Bronchial epithelial cell (primary cell): ENCODE measurements at places on chromosomes 2 and 18. TPM values are rescaled to one million over a fixed set of nuclear protein-coding genes. Genes with fewer than 3 reads are reported as not detected.

COBLL1 gene
- 10.5 and 18.9 TPM in 2 replicates for total RNA-seq

G6PC2 gene
- total RNA-seq: not detected in 2 replicates

GKN1 gene
- not detected in 2 replicates for total RNA-seq

- no peak for DNase-seq
Observed at GRCh38 chr2:133888107-133888506, 319.8 kb upstream of the NCKAP5 start.

DNA sequence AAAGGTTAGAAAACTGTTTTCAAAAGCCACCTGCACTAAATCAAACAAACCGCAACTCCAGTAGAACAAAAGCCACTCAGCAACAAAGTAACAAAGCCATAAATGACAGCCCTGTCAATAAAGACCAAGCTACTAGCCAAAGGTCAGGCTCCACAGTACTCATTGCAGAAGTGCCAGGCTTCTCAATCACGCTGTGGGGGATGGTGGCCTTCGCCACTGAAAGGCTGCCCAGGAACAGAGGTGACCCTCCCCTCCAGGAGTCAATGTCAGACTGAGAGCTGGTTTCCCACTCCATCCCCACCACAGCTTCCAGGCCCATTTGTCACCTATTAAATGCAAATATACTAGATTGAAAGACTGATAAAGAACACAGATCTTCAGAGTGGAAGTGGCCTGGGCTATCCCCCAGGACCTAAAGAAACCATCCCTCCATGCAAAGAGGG lies 5.9 kb downstream of the ATP8B1 start:
- DNase-seq: no peak

GRCh38 chr2:33412920-33413319 lies 63.5 kb upstream of the RASGRP3 start:
- peak; percentile 36 for DNase-seq

DNA sequence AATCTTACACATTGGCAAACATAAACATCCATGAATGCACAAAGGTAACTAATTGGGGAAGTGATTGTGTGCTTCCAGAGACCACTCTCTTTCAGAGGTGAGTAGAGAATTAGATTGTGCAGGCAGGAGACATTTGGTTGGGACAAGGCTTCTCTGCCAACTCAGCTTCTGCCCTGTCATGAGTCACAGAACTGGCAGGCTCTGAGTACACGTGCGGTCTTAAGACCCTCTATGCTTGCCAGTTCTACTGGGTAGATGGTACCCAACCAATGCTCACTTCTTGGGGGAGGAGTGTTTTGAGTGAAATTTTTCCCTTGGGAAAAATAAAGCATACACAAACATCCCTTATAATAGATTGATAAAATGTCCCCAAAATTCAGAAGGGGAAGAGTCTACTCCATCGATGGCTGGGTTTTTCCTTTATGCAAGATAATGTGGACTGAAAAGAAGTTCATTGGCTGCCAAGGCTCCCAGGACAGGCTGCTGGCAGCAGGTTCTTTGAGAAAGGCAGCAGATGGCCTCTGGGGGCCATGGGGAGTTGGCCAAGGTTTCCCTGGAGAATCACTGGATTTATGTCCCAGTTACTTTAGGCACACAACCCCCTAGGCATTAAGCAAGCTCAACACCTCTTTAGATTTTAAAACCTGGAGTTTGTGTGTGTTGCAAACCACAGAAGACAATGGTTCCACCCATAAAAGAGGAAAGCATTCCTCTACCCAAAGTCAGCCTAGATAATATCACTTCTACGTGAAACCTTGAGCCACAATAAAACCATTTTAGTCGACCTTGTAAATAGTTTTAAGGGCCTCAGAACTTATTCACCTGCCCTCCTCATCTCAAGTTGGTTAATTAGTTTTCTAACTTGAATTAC lies 417.0 kb downstream of the TXNL1 start:
- no peak for DNase-seq

DNA sequence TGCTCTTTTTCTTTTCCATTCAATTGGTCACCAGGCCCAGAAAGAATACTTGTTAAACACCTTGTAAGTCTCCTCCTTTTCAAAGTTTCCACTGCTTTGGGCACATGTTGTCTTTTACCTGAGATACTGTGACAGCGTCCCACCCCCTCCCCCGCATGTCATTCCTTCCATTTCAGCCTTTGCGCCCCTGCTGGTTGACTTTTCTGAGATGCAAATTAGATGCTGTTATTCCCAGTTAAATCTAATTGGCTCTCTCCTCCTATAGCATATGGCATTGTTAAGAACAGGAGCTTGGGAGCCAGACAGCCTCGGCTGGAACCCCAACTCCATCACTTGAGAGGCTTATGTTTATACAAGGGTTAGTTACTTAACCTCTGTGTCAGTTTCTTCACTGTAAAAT lies 80.3 kb upstream of the GAREM1 start:
- DNase-seq: peak; percentile 21

- DNase-seq: no peak
Observed at GRCh38 chr2:44247924-44248323, 27.4 kb upstream of the SLC3A1 start.

GRCh38 chr2:127455566-127456493 lies 37.6 kb downstream of the PROC start:
- DNase-seq: no peak

DNA sequence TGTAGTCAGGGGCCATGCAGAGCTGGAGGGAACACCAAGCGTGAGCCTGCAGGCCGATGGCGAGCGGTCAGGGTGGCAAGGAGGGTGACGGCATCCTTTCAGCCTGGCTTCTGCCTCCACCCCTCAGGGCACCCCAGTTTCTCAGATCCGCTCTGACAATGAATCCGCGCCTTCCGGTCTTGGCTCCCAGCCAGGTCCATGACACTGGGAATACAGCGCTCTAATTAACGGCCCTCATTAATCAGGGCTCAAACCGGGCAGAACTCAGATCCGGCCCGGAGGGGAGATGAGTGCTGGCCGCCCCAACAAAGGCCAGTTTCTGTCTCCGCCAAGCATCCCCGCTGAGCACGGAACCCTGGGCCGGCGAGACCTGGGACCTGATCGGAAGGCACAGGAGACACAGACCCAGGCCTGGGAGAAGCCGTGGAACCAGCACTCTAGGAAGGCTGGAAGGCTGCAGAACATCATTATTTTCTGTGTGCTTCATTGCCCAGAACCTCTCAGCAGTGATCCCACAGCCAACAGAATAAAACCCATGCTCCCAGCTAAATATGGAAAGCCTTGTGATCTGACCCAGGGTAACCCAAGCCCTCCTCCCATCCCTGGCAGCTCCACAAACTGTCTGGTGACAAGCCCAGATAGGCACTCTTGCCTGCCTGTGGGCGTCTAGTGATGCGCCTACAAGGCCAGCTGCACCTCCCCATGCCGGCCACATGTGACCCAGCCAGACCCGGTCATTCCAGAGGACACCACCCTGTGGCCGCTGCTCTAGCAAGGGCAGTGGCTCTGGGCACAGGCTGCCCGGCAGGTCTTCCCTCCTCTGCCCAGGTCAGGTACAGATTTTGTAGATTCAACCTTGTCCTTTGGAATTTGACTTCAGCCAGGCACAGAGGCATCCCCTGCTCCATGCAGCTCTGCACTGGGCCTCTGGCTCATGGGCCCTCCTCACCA lies 438.7 kb upstream of the MYT1L start:
- DNase-seq: no peak
